ENCODE measurements at places on chromosomes 5 and 9. TPM values are rescaled to one million over a fixed set of nuclear protein-coding genes. Genes with fewer than 3 reads are reported as not detected.

Gene FGF18
- total RNA-seq = 15.2 TPM

Gene IL3
- total RNA-seq = not detected

Gene TMEM167A
- total RNA-seq = 80.9 TPM

DNA sequence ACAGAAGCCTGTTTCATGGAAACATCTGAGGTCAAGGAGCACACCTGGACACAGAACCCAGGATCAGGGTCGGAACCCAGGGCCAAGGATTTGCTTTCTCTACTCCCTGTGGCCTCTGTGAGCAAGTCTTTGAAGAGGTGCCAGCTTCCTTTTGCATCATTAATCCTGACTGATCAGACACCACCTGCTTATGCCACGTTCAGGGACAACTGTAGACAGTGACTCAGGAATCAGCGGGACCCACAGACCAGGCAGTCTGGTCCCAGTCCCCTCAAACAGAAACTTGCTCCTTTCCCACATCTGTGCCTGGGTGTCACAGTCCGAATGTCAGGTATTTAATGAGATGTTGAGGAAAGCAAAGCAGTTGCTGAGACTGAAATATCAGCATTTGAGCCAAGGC is 154.8 kb downstream of the SGCD start:
- no peak for DNase-seq

- DNase-seq = no peak
These were observed 77.3 kb upstream of the ATP10B start for GRCh38 chr5:160929360-160929759.

DNA sequence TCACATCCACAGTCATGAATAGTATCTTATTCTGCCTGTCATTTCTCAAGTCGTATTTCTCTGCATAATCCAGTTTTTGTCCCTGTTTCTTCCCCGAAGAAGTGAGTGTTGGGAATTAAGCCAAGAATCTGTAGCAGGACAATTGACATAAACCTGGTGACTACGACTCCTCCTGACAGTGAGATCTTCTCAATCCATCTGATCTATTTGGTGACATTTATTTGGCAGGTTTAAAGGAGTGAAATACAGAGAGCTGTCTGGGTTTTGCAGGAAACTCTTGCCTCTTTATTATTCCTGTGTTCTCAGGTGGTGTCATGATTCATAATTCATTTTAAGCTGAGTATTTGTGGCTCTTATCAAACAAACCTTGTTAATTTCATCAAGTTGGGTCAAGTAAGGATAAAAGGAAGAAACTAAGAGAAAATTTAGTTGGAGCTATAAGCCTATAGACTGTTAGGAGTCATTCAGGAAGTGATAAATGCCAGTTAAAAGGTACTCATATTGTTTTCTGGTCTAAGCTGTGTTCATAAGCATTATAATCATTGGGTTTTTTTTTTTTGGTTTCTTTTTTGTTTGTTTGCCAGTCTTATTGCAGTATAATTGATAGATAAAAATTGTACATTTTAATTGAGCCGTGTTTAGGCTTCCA is 95.9 kb upstream of the PCSK1 start:
- DNase-seq = no peak

- no peak for DNase-seq
These were observed 217.3 kb downstream of the ADAMTS6 start for GRCh38 chr5:65264420-65264819.

GRCh38 chr5:122933956-122934355 is 88.5 kb downstream of the SNX24 start:
- no peak for DNase-seq

- no peak for DNase-seq
These were observed 102.0 kb upstream of the NFIB start for GRCh38 chr9:14415947-14416346.

DNA sequence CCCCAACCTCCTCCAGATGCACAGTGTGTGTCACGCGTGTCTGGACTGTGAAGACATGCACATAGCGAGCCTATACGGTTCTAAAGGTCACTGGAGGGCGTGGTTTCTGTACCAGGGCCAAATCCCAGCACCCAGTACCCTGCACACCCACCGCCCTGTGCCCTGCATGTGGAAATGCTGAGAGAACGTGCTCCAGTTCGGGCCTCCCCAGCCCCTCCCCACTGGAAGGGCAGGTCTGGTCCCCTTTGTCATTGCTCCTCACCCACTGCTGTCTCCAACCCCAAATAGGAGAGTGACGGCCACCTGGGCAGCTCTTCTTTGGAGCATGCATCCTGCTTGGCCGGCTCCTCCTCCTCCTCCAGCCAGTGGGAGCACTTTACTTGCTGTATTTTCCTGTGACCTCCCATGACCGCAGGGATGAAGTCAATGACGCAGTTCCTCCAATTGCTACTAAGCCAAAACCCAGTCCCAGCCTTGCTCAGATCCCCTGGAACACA is 116.7 kb downstream of the WNK2 start:
- DNase-seq = peak; percentile 38

DNA sequence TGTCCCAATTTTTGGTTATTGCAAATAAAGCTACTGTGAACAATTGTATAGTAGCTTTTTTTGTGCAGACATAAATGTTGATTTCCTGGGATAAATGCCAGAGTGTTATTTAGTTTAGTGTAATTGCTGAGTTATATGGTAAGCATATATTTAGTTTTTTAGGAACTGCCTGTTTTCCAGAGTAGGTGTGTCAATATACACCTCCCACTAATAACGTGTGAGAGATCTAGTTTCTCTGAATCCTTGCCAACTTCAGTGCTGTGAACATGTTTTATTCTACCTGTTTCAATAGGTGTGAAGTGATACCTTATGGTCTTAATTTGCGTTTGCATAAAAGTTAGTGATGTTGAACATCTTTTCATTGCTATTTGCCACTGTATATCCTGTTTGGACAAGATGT is 9.1 kb upstream of the OR2S2 start:
- DNase-seq = no peak

DNA sequence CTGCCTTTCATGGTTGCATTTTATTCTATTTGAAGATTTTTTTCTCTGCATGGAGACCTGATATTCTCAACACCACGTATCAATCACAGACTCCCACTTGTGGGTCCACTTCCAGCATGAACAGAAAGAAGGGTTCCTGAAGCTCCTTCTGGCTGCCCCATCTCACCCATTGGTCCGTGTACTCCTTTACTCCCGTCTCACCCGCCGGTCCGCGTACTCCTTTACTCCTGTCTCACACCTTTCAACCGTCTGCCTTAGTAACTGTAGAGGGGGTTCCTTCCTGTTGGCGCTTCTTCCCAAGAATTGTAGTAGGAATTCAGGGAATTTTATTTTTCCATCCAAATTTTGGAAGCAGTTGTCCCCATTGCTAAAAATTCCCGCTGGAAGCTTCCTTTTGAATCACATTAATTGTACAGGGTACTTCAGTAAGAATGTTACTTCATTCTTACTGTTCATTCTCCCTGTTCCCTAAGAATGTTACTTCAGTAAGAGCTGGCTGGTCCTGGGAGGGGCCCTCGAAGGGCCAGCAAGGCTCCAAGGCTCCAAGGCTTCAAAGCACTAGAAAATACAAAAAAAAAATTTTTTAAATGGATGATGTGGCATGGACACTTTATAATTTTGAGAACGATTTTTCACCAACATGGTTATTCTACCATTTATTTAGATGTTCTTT is 3.9 kb upstream of the LPCAT1 start:
- peak; percentile 37 for DNase-seq

GRCh38 chr5:54146390-54146789 is 164.0 kb downstream of the ARL15 start:
- DNase-seq = no peak

- no peak for DNase-seq
These were observed 840.3 kb upstream of the SEMA6A start for GRCh38 chr5:117414926-117415325.
